ENCODE measurements at places on chromosomes 4 and X.

GRCh38 chr4:95181243-95181995, 367.4 kb downstream of the UNC5C start:
- DNase-seq, result no peak

DNA sequence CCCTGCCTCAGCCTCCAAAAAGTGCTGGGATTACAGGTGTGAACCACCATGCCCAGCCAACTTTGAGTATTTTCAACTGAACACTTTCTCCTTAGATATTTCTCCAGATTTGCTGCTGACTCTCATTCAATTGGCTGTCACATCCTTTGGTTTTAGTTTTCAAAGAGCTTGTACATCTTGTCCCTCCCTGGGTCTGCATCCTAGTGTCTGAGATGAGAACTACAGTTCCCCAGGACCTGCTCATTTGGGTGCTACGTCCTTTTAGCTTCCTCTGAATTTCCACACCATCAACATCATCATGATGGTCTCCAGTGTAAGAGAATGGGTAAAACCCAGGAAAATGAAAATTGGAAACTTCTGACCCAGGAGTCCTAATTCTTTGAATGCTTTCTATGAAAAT, 312.9 kb downstream of the NLGN4X start:
- DNase-seq, result no peak

DNA sequence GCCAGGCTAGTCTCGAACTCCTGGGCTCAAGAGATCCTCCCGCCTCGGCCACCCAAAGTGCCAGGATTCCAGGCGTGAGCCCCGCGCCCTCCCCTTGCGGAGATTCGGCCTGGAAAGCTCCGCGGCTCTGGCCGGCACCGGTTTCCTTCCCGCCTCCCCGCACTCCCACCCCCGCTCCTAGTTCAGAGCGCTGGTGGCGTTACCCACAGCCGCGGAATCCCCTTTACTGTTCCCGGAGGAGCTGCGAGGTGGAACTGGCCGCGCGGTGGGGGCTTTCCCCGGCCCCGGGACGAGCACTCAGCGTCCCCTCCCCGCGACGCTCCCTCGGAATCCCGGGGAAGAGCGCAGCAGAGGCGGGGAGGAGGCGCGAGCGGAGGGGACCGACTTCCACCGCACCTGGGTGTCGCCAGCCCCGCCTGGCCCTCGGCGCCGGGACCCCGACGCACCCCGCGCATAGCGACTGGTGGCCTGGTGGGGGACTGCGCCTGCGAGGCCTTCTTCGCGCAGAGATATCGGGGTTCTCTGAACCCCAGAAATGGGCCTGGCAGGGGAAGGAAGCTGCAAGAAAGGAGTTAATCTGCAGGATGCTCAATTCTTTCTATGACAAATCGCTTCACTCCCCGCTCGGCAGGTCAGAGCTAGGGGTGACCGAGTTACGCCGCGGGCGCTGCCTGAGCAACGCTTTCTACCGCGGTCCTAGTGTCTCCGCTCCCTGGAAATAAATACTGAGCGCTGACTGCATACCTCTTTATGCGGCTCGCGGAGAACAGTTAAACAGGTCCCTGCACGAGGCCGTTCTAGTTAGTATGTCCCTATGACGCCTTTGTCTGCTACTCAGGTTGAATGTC, 14.6 kb upstream of the SLC25A4 start:
- DNase-seq, result no peak

GRCh38 chr4:54741202-54741601, 83.4 kb downstream of the KIT start:
- peak; percentile 74 for DNase-seq

DNA sequence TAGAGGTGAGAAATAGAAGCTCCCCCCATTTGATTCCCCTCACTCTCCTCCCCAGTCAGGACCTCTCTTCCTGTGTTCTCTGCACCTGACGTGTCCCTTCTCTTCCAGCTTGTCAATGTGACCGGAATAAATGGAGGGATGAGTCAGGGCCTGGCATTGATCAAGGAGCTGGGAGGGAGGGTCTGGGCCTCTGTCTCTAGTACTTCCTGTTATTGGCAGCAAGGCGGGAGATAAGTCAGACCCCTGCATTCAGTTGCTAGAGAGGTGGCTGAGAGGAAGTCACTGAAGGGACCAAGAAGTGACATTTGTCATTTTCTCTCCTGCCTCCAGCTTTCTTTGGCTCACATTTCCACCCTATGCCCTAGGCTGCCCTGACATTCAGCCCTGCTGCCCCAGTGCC, 35.1 kb upstream of the ZNF41 start:
- no peak for DNase-seq

DNA sequence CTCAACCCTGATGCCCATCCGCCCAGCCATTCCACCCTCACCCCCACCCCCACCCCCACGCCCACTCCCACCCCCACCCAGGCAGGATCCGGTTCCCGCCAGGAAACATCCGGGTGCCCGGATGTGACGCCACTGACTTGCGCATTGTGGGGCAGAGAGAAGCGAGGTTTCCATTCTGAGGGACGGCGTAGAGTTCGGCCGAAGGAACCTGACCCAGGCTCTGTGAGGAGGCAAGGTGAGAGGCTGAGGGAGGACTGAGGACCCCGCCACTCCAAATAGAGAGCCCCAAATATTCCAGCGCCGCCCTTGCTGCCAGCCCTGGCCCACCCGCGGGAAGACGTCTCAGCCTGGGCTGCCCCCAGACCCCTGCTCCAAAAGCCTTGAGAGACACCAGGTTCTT, at the start of gene MAGEA1:
MAGEA1 (plus strand) TSS at position 154 of the 400 bp plus-strand sequence. CDS start 3,106 bp downstream, outside the sequence.
- DNase-seq, result no peak

DNA sequence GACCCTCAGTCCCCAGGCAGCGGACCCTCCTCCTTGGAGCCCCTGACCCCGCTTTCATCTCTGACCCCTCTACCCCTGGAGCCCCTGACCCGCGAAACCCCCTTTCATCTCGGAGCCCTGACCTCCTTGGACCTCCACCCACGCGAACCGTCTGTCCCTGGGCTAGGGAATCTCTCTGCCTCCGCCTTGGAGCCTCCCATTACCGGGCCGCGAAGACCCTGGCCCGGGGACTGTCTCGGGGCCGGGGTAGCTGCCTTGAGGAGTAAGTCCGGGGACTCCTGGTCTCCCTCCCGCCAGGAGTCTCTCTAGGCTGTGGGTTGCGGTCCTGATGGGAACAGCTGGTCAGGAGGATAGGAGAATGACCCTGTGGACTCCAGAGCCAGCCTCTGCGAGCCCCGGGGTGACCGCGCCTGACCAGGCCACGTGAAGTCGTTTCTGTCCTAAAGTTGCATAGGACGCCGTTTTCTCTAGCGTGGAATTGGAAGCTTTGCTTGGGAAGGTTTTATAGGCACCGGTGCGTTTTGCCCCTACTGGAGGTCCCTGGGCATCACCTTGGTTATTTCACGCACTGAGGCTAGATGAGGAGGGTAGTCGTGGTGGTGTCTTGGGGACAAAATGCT, 824 bp downstream of the TBC1D14 start:
- DNase-seq, result no peak

DNA sequence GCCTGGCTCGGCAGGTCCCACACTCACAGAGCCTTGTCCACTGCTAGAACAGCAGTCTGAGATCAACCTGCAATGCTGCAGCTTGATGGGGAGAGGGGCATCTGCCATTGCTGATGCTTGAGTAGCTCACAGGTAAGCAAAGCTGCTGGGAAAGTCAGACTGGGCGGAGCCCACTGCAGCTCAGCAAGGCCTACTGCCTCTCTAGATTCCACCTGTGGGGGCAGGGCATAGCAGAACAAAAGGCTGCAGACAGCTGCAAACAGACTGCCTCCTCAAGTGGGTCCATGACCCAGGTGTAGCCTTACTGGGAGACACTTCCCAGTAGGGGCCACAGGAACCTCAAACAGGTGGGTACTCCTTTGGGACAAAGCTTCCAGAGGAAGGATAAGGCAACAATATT, 110.6 kb upstream of the ADAMTS3 start:
- no peak for DNase-seq

DNA sequence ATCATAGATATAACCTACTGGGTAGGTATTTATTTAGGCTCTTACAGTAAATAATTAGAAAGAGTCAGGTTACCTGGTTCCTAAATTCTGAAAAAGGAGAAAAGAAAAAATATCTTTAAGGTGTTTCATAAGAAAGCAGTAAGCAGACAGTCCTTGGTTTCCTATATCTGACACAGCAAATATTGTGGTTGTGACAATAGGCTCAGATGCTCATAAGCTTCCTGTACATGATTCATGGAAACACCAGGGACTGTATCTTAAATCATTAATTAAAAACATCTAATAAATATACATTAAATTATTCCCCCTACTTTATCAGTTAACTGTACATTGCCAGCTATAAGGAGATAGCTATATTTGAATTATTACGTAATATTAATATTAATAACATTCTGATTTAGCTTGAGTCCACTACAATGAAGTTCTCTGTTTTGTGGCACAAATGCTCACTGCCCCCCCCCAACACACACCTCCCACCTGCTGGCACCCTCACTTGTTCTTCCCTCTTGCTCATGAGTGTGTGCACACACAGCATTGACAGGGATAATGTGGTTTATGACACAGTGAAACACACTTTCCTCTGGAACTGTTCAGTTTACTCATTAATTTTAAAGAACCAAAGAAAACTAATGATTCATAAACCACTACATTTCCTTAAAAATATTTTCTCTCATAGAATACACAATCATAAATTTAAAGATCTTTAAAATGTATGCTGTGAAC, 187.4 kb downstream of the NR3C2 start:
- DNase-seq, result no peak

DNA sequence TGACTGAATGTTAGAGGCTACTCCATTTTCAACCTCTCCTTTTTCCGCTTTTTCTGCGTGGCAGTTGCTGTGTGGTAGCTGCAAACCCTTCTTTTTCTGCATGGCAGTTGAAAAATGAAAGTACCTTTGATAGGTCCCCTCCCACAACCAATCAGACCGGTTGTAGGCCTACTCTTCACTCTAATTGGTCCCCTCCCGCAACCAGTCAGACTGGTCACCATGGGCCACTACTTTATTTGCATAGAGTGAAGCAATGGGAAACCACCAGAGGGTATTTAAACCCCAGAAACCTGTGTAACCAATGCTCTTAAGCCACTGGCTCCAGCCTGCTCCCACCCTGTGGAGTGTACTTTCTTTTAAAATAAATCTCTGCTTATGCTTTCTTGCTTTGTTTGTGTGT, 877.8 kb downstream of the FAM133A start:
- no peak for DNase-seq

- no peak for DNase-seq
These were observed 1.0 kb downstream of the TBCK start for GRCh38 chr4:106314960-106315359.

- no peak for DNase-seq
These were observed 33.0 kb downstream of the SNCA start for GRCh38 chr4:89803915-89804314.

GRCh38 chr4:100848841-100849240, 331.0 kb upstream of the EMCN start:
- DNase-seq, result peak; percentile 23

DNA sequence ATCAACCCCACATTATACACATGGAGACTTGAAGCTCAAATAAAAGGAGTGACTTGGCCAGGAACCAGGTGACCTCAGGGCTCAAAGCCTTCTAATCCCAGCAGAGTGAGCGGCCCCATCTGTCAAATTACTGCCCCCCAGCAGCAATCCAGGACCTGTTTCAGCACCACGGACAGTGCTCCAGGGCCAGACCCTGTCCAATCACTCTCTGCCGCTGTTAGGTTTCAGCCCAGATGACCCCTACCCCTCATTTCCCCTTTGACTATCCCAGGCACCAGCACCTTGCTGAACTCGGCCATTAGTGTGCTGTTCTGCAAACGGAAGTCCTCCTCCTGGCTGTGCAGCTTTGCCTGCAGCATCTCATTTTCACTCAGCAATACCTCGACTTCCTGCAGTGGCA, 5.1 kb downstream of the GRIPAP1 start:
- DNase-seq, result no peak

DNA sequence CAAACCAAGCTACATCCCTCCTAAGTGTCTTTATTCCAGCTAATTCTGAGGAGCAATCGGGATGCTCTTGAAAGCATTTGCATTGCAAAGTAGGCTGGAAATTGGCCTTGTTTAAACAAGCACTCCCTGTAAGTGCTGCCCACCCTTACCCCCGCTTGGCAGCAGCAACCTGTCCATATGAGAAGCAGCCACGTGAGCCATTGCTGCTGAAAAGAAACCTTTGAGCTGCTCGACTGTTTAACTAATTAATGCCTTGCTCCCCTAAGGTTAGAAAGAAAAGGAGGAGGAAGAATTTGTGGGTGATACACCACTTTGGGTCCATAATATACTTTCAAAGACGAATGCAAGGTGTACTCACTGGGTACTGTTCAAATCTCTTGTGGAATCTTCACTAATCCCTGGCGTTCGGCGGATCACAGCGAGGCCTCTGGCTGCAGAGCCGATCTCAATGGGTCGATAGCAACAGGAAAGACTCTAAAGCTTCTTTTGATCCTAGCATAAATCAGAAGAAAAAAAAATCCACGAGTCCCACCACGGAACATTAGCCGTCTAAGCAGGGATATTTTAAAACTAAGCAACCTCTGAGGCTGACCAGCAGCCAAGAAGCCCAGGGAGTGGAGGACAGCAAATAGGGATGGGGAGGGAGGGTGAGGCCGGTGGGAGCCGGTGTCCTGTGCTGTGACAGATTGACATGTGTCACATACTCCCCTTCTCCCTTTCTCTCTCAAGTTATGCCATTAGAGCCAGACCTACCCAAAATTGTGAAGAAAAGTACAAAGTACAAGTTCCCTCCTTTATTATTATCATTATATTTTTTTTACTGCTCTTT, 37.2 kb upstream of the MGST2 start:
- peak; percentile 24 for DNase-seq

GRCh38 chr4:158949099-158949498, 153.8 kb upstream of the RAPGEF2 start:
- DNase-seq, result no peak

DNA sequence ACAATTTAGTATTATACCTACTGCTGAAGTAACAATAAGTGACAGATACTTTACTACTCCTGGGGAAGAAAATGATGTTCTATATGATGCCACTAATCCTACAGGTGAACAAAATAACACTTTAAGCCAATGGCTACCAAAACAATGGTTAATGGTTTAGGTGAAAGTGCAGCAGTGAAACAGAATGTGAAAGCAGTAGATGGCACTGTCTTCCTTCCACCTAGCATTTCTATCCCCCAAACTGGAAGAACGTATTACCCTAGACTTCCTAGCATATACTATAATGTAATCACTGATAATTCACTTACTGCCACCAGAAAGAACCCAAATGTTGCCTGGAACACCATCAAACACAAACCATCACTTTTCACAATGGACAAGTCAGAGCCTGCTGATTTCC, 18.9 kb upstream of the CABS1 start:
- no peak for DNase-seq

DNA sequence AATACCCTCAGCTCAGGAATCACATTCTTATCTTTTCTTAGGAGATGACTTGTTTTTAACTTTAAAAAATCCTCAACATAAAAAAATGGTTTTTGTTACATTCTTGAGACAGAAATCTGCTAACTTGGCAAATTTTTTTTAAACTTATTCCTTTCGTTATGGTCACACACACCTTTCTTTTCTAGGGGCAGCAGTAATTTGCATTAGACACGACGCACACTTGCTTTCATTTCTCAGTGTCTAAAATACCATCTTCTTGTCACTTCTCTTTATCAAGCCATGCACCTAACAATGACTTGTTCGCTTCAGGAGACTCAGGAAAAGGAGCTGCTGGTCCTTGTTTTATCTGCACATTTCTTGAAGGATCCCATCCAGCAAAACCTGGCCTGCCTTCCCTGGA, 112.6 kb upstream of the TBL1X start:
- DNase-seq, result no peak

Measured in globus pallidus (tissue), 1 donor.